ENCODE measurements at places on chromosomes 7 and 10.
A peak's percentile ranks its signal among the peaks of the same experiment; 100 is the strongest.

DNA sequence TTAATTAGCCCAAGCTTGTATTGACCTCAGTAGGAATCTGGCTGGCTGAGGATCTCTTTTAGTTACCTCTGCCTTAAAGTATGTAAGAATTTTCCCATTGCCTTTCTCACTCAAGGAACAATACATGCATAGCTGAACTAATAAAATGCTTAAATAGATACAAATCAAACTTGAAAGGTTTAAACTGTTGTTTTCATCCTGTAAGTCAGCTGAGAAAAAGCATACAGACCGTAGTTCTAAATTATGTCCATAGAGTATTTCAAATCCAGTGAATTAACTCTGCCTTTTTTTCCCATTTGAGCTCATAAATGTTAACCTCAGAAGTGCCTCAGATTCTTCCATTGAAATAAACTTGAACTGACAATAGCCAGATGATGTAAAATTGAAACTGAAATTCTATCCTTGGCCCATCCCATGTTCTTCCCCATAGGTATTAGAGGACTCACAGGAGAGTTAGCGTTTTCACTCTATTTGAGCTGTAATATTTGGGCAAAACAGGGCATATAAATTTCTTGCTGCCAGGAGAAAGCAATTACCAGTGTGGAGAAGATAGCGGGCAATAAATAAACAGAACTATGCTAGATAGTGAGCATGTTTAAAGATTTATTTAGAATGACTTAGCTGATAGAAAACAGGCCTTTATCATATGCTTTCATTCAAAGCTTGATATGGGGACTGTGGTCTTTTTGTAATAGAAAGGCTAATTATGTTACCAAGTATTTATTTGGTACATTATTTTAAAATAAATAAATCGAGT lies 163.7 kb downstream of the WNT2 start:
- peak; percentile 32 for DNase-seq

DNA sequence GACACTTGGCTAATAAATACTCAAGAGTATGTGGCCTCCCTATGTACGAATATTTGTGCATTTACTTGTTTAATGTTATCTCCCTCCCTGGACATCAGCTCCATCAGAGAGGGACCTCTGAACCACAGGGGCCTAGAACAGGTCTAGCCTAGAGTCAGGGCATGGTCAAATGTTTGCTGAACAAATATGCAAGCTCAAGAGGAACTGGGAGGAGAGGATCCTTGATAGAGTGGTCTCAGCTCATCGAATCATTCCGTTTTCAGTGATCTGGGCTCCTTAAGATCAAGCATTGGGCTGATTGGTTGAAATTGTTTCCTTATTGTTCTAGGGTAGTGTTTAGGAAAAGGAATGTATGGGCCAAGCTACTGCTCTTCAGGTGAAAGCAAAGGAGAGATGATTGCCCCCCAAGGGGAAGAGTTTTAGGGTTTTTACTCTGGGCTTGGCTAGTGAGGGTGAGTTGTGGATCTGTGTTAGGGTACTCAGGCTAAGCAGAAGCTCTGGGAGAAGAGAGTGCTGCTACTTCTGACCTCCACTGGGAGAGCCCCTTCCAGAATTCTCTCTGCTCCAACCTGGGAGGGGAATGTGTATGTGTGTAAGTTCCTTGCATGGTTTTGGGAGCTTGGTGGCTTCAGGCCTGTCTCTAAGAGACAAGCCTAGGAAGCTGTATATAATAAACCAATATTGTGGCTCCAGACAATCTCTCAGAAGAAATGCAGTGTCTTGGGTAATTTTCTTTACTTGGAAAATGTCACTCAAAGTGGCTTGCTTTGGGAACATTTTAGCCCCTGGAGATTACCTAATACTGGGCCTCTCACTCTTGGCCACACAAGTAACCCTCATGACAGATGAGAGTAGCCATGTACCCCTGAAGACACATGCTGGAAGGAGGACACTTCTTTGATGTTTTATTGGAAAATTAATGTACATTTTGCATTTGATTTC lies 110.0 kb downstream of the EMX2 start:
- no peak for DNase-seq

- DNase-seq, result no peak
Observed at GRCh38 chr7:96826089-96826488, 116.4 kb upstream of the SEM1 start.

DNA sequence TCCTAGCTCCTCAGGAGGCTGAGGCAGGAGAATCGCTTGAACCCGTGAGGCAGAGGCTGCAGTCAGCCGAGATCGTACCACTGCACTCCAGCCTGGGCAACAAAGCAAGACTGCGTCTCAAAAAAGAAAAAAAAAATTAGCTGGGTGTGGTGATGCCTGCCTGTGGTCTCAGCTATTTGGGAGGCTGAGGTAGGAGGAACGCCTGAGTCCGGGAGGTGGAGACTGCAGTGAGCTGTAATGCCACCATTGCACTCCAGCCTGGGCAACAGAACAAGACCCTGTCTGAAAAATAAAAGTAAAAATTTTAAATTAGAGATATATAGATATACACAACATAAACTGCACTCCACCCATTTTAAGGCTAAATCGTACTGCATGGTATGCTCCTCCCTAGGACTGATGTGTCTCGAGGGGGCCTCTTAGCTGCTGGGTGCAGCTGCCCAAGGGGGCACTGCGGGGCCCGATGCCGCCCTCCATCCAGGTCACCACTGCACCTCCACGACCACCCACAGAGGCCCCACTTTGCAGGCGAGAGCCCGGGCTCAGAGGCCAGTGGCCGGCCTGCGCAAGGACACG lies 40.9 kb upstream of the FOXK1 start:
- no peak for DNase-seq

- DNase-seq, result no peak
Observed at GRCh38 chr10:22977751-22978150, 49.9 kb downstream of the ARMC3 start.

DNA sequence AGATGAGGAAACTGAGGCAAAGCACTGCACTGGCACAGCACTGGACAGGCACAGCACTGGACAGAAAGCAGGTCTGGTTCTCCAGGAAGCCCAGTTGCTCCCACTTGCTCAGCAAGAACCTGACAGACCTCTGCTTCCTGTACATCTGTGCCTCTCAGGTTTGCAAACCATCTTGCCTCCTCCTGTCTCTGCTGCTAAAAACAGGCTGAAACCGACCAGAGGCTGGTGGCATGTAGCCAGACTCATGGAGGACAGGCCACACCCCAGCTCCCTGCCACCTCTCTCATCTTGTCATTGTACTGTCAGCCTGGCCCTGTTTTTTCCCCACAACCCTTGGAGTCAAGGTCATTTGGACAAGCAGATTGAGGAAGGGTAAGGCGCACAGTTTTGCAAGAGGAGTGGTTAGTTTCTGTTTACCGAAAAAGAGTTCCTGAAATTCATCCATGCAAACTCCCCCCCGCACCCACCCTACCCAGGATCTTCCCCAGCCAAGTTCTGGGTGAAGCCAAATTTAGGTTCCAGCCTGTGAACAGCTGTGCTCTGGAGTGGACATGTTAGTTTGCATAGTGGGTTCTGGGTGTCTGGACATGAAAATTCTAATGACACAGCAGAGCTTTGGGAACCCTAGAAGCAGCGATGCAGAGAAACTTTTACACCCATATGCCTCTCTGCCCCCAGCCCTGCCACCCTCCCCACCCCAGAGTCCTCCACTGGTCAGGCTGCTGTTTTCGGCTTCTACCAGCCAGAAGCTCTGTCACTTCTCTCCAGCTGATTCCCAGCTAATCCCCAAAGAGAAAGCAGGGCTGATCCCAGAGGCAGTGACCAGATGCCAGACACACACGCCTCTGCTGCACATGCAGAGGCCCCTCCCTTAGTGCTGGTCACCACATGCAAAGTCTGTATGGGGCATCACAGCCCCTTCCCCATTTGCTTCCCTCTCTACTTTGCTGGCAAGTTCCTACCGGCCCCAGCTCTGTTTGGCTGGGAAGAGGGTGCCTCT lies 8.5 kb upstream of the C10orf105 start:
- no peak for DNase-seq

- peak; percentile 25 for DNase-seq
Observed at GRCh38 chr7:36062154-36062815, 90.8 kb upstream of the EEPD1 start.

DNA sequence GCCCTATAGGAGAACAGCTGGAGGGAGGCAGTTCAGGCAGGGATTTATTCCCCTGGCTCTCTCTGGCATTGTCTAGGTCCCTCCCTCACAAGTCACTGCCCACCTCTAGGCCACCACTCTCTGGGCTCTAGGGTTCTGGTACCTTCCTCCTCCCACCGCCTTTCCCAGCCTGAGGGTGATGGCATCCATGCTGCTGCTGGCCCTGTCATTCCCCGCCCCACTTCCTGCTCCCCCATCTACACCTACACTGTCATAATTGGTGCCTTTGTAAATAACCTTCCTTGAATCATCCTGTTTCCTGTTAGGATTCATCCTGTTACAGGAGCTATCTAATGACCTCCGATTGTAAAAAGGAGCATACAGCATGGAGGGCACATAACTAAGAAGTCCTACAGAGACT lies 303.3 kb upstream of the COBL start:
- DNase-seq, result no peak

DNA sequence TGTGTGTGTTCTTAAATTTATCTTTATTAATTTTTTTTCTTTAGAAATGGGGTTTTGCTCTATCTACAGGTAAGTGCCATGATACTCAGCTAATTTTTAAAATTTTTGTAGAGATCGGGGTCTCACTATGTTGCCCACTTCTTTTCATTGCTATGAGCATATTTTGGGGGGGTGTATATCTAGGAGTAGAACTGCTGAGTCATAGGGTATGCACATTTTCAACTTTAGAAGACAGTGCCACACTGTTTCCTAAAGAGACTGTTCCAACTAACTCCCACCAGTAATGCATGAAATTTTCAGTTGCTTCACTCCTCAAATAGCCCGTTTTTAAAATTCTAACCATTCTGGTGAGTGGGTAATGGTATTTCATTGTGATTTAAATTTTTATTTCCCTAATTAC lies 108.3 kb downstream of the CUL2 start:
- no peak for DNase-seq

DNA sequence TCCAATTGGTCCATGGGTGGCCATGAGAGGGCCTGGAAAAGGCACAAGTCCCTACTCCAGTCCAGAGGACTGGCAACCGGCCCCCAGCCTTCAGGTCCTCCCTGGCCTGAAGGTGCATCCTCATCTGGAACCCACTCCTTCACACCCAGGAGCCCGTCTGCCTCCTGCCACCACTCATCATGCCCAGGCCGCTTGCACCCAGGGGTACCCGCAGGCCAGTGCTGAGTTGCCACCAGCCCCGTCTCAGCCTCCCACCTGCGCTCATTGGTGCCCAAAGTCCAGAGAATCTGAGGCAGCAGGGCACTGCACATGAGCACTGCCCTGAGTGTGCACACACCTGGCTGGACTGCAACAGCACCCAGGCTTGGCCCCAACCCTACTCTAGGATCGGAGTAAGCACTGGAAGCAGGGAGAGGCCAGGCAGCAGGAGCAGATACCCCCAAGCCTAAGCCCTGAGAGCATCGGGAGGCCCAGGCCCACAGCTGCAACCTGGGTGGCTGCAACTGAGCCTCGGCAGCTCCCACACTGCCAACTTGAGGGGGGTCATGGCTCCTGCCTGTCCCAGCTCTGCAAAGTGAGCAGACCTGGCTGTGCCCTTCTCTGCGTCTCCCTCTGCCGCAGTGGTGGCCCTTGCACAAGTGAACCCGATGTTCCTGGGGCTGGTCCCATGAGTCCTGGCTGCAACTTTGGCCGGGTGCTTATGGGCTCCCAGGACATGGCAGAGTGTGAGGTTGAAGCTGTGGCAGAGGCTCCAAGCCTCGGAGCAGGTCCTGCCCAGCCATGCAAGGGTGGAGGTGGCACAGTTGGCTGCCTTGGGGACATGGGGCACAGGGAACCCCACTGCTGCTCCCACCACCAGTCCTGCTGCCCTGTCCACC lies 44.3 kb downstream of the TCERG1L start:
- no peak for DNase-seq

GRCh38 chr10:63246356-63246755 lies 113.2 kb downstream of the NRBF2 start:
- DNase-seq, result no peak

DNA sequence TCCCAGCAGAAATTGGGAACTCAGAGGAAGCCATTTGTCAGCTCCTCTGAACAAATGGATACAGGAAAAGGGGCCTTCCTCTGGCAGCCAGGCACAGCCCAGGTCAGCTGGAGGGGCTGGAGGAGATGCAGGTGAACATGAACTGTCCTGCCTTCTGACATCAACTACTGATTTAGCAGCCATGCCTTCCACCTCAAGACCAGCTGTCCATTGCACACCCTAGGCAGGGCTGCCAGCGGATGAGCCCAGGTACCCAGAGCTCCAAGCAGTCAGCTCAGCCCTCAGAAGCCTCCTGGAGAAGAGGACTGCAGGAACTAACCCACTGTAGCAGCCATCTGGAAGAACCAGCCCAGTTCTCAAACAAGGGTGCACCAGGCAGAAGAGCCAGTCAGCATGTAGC lies 44.1 kb upstream of the GDF10 start:
- DNase-seq, result no peak

DNA sequence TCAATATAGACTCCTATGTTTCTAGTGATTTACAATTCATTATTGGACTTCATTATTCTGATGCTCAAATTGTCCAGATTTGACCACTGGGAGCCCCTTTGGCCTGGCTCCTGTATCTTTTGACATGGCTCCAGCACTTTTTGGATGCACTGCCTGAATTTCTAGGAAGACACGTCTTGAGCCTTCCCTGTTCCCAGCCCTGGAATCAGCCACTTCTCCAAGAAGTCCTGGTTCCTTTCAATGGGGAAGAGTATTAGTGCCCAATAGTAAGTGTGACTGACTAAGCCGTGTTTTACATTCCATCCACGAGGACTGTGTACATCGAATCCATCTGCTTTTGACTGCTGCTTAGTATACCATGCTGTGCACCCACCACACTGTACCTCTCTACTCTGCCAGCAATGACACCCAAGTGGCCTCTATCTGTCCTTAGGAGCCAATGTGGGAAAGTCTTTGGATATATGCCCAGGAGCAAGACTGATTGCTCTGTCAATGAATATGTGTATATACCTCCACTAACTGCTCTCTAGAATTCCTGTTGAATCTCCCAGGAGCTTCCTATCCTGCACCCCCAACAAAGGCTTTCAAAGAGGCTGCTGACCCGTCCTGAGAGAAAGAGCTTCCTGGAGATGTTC lies 23.2 kb upstream of the NPFFR1 start:
- DNase-seq, result no peak

- no peak for DNase-seq
Observed at GRCh38 chr7:19403691-19404090, 258.5 kb upstream of the FERD3L start.

DNA sequence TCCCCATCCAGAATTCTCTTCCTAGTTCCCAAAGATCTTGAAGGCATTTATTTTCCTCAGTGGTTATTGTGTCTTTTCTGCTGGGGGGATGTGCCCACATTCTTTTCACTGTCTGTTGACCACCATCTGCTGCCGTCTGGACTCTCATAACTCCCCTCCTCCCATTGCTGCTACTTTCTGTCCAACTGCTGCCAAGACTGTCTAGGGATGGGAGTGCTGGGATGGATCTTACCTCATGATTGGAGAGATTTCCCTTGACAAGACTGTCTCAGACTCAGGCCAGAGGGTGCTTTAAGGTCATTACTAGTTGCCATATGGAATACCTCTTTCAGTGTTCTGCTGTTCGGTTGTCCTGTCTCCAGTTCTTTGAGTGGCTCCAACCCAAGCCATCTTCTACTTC lies 141.6 kb downstream of the C1GALT1 start:
- no peak for DNase-seq

GRCh38 chr10:52351914-52352330 lies 37.8 kb downstream of the DKK1 start:
- DNase-seq, result no peak

GRCh38 chr7:107711301-107711700 lies 32.6 kb upstream of the CBLL1 start:
- peak; percentile 37 for DNase-seq

GRCh38 chr10:99394761-99395386 lies 35.5 kb downstream of the GOT1 start:
- no peak for DNase-seq

All from astrocyte of the spinal cord (primary cell).